ENCODE measurements at places on chromosomes 12 and 14.

GRCh38 chr12:25063873-25064628 is 115.2 kb upstream of the BCAT1 start:
- no peak for DNase-seq

- no peak for DNase-seq
These were observed 32.0 kb upstream of the LRRK2 start for GRCh38 chr12:40192704-40193255.

GRCh38 chr14:45787167-45787566 is 534.2 kb upstream of the MIS18BP1 start:
- DNase-seq: no peak

DNA sequence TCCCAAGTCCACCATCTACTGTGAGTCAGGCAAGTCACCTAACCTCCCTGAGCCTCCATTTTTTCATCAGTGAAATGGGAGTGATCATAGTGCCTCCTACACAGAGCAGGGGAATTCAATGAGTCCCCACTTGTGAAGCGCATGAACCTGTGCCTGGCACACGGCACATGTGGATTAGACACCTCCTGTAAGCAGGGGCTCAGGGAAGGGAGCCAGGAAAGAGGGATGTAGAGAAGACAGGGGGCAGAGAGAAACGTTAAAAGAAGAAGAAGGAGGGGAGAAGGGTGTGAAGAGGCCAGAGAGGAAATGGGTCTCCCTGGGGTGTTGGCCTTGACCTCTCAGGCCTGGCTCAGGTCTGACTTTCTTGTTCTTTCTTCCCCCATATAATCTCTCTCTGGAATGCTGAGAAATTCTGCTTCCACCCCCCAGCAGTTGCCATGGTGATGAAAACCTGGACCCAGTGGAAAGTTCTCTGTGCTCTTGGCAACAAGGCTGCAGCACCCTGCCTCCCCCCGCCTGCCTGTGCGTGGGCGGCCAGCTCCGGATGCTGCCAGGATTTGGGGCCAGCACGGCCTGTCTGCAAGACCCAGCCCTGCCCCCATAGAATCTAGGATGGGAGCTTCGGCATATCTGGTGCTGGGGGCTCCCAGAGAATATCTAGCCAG is 94.5 kb downstream of the CALM1 start:
- DNase-seq: peak; percentile 93

- peak; percentile 28 for DNase-seq
These were observed 19.5 kb upstream of the TTC9 start for GRCh38 chr14:70622111-70622712.

GRCh38 chr14:29548948-29549370 is 378.7 kb downstream of the PRKD1 start:
- DNase-seq: peak; percentile 16

DNA sequence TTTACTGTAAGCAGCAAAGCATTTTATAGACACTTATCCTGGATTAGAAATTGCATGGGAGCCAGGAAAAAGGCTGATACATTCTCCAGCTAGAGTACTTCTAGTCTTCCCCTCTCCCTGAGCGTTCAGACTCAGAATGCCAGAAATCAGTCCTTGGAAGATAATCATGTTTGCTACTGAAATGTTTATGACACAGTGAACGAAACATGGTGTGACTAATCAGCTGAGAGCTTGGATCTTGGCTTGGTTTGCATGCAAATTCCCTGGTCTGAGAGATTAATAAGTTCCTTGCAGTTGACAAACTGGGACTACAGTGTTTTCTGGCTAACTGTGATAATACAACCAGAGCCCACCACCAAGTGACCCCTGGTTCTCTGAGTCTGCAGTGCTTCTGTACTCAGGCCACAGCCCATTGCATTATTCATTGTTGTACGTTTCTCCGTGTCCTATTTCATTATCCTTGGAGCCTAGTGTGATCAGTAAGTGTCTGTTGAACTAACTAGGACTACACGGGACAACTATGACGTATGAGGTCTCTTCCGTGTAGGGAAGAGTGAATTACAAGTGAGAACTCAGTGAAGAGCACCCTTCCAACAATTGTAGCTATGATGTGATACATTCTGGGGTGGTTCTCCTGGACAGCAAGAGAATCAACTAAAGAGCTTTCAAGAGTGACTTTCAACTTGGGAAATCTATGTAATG is 34.6 kb upstream of the EVL start:
- no peak for DNase-seq

- no peak for DNase-seq
These were observed 62.2 kb downstream of the PRMT8 start for GRCh38 chr12:3553221-3553620.

DNA sequence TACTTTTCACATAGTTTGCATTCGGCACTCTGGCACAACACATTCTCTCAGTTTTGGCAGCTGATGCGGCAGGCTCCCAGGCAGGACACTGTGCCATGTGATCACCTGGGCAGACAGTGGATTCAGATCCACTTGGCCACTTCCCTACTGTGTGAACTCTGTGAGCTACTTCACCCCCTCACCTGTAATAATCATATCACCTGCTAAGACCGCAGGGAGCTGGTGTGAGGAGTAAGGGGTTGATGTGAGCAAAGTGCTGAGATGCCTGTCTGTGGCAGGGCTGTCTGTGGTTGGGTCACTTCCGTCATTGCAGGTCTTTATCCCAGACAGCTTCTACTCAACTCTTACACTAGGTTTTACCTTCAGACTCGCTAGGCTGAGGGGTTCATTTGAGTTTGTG is 50.4 kb upstream of the AMN start:
- DNase-seq: no peak

GRCh38 chr12:128426511-128426910 is 159.5 kb downstream of the TMEM132C start:
- peak; percentile 80 for DNase-seq

GRCh38 chr12:107320033-107320928 is 226.9 kb upstream of the CRY1 start:
- DNase-seq: peak; percentile 75

DNA sequence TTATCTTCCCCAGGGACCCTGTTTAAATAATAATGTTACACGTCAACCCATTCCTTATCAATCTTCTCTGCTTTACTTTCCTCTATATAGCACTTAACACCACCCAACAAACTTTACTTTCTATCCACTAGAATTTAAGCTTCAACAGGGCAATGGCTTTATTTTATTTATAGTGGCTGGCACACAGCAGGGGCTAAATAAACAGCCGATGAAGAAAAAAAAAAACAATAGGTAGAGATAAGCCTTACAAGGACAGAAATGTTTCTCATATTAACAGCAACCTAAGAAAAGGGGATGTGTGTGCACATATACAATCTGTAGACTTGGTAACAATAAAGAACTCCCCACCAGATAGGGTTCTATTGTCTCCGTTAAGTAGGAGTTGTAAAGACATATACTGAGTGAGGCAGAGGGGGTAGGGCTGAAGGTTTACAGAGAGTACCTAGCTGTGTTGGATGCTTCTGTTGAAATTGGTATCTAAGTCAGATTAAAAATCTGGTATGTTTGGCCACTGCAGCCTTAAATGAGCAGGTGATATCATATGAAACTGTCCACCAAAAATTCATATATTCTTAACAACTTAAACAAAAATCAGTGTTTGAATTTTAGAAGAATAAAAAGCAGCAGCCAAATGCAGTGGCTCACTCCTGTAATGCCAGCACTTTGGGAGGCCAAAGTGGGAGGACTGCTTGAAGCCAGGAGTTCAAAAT is 24.7 kb upstream of the AP4S1 start:
- DNase-seq: no peak

DNA sequence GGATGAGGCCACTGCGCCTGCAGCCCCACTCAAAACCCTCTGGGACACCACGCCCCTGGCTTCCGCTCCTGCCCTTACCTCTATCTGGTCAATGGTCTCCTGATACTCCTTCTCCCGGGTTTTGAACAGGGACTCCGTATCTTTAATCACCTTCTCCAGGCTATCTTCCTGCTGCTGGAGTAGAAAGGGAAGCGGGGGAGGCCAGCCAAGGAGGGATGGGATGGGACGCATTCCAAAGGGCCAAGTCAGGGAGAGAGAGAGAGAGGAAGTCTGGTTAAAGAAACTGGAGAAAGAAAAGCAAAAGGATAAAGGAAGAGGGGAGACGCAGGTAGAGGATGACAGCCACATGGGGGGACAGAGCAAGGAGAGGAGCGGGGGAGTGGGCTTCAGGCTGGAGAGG is 7.9 kb downstream of the IFFO1 start:
- DNase-seq: peak; percentile 73

DNA sequence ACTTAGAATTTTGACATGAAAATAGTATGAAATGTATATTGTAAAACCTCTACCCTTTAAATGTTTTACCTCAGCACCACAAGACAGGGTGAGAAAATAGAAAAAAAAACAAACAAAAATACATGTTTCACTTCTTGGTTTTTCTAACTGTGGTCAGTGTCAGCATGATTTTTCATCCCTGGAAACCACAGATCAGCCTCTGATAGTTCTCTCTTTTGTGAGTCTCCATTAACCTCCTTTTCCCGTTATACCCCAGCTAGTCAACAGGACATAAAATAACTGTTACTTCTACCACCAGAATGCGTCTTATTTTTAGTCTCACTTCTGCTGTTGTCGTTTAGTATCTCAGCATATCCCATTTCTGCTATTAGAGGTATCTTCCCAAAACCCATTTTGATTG is 48.3 kb upstream of the KCNMB4 start:
- DNase-seq: no peak

GRCh38 chr12:1795221-1795784 is 25.1 kb upstream of the LRTM2 start:
- no peak for DNase-seq

DNA sequence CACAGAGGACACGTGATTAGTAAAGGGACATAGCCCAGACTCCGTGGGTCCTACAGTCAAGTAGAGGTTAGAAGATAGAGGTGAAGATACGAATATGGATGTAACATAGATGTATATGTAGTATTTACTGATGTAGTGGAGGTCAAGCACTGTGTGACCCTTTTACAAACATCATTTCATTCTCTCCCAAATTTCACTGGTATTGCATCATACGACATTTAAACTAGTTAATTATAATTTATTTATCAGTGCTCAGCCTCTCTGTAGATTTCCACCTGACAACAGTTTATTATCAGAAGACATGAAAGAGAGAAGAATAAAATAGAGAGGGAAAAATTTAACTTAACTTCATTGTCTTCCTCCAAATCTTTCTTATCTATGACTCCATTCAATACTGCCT is 927.9 kb upstream of the TMEM132C start:
- DNase-seq: no peak

Data from right hindlimb (tissue), 1 donor.